ENCODE measurements at places on chromosomes 3 and 15. TPM values are rescaled to one million over a fixed set of nuclear protein-coding genes. Genes with fewer than 3 reads are reported as not detected.

DNA sequence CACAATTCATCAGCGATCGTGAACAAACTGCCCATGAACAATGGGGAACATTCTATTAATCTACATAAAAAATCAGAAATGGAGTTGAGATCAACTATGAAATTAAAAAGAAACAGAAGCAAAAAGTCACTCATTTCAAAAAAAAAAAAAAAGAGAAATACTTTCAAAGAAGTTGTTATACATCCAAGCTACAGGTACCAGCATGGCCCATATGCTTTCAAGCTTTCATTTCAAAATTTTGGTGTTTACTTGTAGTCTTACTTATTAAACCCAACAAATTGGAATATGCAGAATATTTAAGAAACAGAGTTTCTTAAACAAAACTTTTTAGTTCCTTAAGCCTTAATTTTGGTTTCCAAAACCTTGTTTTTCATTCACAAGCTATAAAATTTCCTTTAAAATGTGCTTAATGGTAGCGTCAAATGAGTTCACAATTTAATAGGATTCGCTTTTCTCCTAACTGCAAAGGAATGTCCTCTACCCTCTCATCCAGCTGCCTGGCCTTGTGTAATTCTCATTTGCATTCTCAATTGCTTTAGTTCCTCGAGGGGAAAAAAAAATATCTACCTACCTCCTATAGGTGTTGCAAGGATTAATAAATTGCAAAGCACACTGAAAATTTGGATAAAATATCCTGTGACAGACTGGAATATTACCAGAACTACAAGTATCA lies 565.2 kb downstream of the ROBO1 start:
- no peak overlapping the region for H3K27ac ChIP-seq
- no peak for DNase-seq
- no peaks in the 10 kb centered on the region for H3K27me3 ChIP-seq
- no peaks in the 10 kb centered on the region for H3K4me1 ChIP-seq

DNA sequence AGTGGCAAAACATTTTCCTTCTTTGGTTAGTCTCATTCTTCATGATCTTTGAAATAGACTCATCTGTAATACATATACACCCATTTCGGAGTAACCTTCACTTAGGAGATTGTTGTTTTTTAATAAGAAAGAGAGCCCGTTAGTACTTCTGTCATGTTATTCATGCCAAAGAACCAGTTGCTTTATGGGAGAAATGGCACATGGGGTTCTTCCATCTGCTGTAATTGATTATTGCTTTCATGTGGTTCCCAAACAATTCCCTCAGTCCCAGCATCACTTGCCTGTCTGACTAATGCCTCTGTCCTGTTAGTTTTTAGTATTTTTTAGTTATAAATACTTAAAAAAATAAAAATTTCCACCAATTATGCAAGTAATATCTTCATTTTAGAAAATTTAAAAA lies 33.8 kb upstream of the FAH start:
- no peak for DNase-seq
- H3K27me3 ChIP-seq, result no peaks in the 10 kb centered on the region
- H3K4me3 ChIP-seq, result no peak overlapping the region
- no peak overlapping the region for H3K27ac ChIP-seq

- H3K27me3 ChIP-seq, result no peaks in the 10 kb centered on the region
- no peaks in the 10 kb centered on the region for H3K4me1 ChIP-seq
- H3K36me3 ChIP-seq, result peaks cover 58% of the 10 kb centered on the region
Observed at GRCh38 chr3:52554026-52554755, 17.8 kb downstream of the UQCC5 start.

The CPLX3 gene
- 0.53 TPM for total RNA-seq

GRCh38 chr3:120280566-120280965 lies 4.5 kb downstream of the GPR156 start:
- no peaks in the 10 kb centered on the region for H3K36me3 ChIP-seq
- H3K27me3 ChIP-seq, result peaks cover 34% of the 10 kb centered on the region
- no peak for DNase-seq

Measured in CD4-positive, alpha-beta T cell (primary cell).